ENCODE measurements at places on chromosomes 2 and 18.

- no peak for DNase-seq
Observed at GRCh38 chr2:61726456-61727209, 127.2 kb downstream of the FAM161A start.

DNA sequence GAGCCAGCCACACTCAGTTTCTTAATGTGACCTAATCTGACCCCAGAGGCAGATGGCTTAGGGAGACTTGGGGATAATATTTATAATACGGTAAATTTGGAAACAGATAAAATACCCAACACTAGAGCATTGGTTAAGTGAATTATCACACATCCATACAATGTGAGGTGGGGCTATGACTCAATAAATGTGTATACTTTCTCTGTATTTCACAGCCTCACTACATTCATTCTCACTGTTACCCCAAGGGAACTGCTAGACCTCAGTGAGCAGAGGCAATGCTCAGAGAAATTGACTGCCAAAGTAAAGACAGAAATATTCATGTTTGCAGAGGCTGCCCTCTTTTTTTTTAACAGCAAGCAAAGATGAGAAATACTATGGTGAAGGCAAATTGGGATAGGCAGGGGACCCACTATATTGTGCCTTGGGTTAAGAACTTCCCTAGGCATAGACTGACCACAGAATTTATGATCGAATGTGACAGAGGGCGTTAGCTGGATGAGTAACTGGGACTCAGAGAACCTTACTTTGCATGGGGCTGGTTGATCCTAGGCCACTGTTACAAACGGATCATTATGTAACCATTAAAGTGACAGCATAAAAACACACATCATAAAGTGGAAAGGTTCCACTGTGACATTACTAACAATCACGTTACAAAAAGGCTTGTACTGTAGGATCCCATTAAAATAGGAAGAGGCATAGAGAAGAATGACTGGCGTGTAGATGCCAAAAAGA, 246.0 kb upstream of the LYPD1 start:
- no peak for DNase-seq

DNA sequence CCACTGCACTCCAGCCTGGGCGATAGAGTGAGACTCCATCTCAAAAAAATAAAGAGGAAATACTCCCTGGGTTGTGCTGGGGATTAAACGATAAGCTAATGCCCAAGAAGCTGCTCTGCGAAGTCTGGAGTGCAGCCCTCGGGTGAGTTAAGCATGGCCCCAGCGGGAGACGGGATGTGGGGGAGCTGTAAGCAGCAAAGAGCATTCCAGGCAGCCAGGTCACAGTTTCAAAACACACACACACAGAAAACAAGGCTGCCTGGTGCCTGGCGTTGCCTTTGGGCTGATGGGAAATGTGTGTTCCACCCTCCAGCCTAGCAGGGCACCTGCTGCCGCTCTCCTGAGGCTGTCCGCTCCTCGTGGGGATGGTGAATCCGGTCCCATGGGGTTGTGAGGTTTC, 24.1 kb downstream of the ODC1 start:
- no peak for DNase-seq

DNA sequence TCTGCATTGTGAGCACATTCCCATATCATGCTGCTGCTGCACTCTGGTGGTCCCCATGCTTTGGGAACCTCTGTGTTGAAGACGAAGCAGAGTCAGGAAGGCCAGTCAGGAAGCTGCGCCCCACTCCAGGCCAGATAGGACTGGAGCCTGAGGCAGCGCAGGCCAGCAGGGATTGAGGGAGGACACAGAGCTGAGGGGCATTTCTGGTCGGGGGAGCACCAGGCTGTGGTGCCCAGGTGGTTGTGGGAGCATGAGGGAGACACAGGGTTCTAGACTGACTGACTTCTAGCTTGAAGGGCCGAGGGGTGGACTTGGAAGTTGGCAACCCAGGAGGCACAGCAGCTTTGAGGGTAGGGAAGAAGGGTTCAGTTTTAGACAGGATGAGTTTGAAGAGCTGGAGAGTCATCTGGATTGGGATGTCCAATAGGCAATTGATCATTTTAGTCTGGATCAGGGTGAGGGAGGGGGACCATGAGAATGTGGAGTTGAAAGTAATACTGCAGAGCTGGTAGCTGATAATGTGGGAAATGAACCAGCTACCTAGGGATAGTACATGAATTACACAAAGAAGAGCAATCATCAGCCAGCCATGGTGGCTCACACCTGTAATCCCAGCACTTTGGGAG, 1.4 kb upstream of the ACTG2 start:
- DNase-seq = no peak

- DNase-seq = no peak
Observed at GRCh38 chr2:233449081-233449901, 95.0 kb downstream of the DGKD start.

DNA sequence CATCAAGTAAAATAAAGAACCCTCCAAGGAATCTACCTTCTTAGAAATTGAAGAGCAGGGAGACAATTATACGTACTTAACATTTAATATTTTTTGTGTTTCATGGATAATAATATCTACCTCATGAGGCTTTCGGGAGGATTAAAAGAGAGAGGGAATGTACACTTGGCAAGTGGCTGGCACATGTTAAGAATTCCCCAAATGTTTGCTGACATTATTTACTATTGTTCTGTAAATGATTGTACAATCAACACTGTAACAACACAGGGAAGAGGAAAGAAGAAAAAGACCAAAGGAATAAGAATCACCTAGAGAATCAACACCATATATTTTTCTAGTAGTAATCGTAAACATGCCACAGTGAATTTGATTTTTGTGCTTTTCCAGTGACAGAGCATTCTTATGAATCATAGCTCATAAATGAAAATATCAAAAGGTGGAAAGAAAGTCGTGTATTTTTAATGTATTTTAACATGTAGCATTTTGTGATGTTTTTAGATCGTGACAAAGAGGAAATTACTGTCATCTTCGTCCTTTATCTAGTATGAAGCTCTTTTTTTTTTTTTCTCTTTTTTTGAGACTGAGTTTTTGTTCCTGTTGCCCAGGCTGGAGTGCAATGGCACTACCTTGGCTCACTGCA, 67.3 kb downstream of the B3GNT2 start:
- no peak for DNase-seq

DNA sequence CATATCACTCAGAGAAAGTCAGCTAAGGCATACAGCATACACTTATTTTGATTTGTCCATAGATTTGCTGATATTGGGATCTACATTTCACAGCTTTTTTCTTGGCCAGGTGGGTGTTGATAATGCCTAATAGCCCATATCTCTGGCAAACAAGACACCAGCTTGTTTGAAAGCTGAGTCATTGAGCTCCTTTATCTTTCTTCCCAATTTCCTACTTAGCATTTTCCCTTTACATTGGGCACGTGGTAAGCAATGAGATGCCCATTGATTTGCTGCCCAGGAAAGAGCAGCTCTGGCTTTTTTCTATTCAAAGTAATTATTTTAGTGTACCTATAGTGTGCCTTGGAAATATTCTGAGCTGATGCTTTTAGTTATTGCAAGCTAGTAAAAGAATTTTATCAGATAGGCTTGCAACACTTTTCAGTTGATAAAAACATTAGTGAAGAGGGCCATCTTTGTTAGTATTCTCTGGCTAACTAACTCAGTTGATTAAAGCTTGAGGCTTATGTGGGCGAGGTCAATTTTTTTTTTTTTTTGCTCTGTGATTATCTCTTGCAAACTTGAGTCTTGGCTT, 79.6 kb downstream of the OSBPL6 start:
- DNase-seq = no peak

GRCh38 chr2:96131152-96131812, 7.0 kb downstream of the ASTL start:
- no peak for DNase-seq

- no peak for DNase-seq
Observed at GRCh38 chr2:151156431-151156830, 105.2 kb downstream of the RBM43 start.

GRCh38 chr18:63109022-63109421, 210.5 kb downstream of the BCL2 start:
- DNase-seq = no peak

DNA sequence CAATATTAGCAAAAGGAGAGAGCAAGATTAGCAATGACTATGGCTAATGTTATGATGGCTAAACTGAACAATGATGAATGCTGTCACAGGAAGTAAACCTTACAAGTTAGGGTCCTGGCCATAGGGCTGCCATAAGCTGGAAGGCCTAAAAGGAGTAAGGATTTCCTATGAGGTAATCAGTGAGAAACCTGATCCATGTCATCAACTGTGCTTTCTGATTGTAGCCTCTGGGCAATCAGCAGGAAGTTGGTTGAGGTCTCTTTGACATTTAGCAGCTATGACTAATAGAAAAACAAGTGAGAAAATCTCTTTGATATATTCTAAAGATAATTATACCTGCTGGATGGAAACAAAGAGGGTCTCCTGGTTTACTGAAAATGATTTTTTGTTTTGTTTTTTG, 193.0 kb downstream of the RAB3GAP1 start:
- DNase-seq = no peak

DNA sequence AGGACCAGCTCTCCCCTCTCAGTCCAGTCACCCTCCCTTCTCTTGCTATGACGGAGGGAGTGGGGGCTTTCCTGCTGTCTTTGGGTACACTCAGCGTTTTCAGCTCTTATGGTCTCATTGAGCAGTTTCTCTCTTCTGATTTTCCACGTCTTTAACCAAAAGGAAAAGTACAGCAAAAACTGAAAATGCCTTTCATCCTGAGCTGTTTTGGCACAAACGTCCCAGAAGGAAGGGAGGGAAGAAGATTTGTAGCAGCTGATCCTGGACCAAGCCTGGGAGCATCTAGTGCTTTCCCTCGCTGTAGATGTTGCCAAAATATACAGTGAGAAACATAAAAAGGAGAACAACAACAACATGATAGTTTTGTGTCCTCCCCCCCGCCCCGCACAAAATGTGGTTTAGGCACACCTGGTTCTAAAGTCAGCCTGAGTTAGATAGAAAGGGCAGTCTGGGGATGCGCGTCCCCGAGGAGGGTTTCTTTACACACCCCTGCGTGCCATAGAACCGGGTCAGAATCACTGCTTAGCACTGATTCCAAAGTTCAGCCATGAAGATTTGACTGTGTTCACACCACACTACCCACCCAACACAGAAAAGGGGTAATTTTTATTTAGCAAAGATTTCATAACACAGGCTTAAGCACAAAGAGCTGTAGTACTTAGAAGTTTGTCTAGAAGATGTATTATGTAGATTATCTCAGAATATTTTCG, 53.4 kb downstream of the SLC40A1 start:
- DNase-seq = no peak

DNA sequence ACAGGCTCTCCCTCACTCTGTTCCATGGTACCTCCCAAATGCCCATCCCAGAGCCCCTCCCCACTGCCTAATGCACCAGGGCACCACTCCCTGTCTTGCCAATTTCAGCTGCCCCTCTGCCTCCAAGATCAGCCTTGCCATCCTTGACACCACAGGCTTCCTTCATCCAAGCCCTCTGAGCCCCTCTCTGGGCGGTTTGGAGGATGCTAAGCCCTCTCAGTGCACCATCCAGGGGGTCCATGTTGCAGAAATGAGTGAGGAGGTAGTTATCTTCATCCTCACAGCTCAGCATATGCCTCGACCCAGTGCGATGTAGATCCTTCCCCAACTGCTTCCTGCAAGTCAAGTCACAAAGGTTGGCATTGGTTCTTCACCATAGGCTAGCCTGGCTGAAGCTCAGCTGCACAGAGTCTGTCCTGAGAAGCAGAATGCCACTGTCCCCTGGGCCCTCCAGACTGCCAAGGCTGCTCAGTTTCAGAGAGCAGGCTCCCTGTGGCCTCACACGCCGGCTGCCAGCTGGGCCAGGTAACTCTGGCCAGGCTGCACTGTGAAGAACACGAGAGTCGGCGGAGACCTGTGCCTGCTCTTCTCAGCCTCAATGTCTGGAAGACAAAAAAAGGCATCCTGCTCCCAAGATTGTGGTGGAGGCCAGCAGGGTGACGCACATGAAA, 9.9 kb upstream of the MAP3K2 start:
- no peak for DNase-seq

- no peak for DNase-seq
Observed at GRCh38 chr2:120740375-120740764, 4.7 kb downstream of the GLI2 start.

GRCh38 chr2:176096243-176096985, 3.2 kb upstream of the HOXD12 start:
- no peak for DNase-seq

- DNase-seq = no peak
Observed at GRCh38 chr18:1585881-1586488, 681.3 kb downstream of the ADCYAP1 start.

- DNase-seq = no peak
Observed at GRCh38 chr18:50113726-50114125, 81.2 kb downstream of the MYO5B start.

DNA sequence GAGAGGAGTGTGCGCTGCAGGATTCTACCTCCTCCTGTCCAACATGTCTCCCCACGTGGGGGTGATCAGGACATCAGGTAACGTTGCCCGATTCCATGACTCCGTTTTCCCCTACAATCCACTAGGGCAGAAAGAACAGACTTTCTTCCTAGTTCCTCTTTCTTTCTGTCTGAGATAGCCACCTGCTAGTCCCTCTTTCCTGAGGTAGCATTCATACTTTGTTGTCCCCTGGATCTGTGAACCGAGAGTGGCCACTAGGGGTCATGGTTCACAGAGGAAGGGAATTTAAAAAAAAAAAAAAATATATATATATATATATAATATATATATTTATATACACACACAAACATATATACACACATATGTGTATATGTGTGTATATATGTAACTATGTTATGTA, 210.0 kb upstream of the ZNF521 start:
- no peak for DNase-seq

DNA sequence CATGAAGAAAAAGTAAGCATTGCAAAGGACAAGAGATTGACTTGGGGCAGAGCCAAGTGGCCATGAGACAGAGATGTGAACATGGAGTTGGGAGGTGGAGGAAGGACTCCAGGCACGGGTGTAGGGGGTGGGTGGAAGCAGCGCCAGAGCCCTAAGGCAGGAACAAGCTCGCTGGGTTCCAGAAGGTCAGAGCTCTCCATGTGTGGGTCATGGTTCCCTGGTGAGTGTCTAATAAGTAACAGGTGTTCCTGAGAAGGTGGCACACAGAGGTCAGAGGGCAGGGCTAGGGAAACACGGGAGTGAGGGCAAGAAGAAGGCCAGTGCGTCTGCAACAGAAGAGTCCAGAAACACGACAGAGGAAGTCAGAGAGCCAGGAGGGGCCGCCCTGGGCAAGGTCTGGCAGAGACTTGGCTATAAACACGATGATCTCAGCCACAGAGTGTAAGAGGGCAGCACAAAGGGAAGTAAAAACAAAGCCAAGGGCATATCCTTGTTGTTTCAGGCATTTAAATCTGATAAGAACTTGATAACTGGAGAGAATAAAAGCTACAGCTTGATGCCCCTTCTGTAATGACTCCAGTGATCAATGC, 260.8 kb downstream of the TGIF1 start:
- DNase-seq = no peak

DNA sequence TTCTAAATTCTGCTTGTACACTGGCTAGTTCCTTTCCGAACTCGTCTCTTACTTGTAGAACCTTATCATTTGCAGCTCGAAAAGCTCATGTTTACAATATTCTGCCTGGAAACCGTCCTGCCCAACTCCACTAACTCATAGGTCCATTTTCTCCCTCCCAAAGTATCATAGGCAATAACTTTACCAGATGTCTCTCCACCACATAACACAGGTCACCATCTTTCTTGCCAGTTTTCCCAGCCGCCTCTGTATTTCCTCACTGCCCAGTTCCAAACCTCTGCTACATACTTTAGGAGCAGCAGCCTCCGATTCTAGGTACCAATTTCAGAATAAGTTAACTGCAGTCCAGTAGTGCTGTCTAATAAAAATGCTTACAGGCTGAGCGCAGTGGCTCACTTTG, 259.5 kb downstream of the GLI2 start:
- DNase-seq = no peak

- no peak for DNase-seq
Observed at GRCh38 chr2:142755191-142755590, 122.3 kb upstream of the KYNU start.
